Peyer's patch (tissue), 4 donors: ENCODE measurements at places on chromosomes 12 and 14. TPM values are rescaled to one million over a fixed set of nuclear protein-coding genes. Genes with fewer than 3 reads are reported as not detected.

AICDA gene
- total RNA-seq: 1.9 TPM

DNA sequence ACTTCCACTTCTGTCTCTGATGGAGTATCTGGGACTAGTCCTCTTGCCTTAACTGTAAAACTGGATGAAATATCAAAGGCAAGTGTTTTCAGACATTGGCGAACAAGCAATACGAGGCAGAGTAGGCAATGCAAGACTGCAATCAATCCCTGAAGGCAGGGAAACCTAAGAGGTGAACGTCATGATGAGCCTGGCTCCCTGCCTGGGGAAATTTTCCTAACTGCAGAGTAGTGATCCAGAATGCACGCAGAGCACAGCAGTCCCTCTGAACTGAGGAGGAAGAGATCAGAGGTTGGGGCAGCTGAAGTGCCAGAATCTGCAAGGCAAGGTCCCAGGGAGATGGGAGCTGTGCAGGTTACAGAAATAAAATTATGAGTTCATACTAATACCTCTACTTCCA lies 18.5 kb downstream of the BHLHE41 start:
- H3K4me1 ChIP-seq: no peaks in the 10 kb centered on the region
- H3K36me3 ChIP-seq: no peaks in the 10 kb centered on the region
- no peaks in the 10 kb centered on the region for H3K27me3 ChIP-seq

PYGL gene
- 3.0 TPM for total RNA-seq

DNA sequence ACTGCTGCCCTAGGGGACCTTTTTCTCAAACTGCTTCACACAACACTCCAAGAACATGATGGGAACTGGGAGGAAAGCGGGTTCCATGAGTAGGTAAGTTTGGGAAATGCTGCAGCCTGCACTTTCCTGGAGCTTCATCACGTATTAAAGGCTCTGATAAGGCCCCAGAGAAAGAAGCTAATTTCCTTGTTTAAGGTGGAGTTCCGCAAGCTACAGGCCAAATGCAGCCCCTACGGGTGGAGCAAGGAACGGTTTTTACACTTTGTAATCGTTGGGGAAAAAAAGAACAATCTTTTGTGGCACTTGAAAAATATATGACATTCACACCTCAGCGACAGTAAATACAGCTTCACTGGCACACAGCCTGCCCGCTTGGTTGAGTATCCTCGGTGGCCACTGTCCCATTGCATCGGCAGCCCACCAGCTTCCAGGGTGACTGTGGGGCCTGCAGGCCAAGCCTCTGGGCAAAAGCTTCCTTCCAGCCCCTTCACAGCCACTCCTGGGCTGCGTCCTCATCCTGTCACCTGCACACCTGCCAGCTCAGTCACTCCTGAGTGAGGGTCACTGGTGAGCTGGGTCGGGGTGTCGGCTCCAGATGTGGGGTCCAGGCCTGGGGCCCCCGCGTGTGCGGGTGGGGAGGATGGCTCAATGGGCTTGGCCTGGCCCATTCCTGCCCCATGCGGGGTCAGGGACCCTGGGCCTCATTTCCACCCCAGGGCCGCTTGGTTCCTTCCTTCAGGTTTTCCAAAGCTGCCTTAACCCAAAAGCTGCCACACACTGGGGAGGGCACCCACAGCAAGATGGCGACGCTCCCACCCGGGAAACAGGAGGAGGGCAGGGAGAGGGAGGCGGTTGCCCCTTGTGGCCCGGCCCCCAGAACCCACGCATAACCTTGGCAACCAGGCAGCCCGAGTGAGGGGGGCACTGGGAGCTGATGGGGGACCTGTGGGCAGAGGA lies 2.4 kb downstream of the AMN start:
- no peaks in the 10 kb centered on the region for H3K27me3 ChIP-seq
- H3K36me3 ChIP-seq: no peaks in the 10 kb centered on the region
- no peak for DNase-seq
- H3K27ac ChIP-seq: no peak overlapping the region

GRCh38 chr12:32617534-32617933 lies 61.6 kb upstream of the DNM1L start:
- no peak overlapping the region for H3K4me3 ChIP-seq
- H3K36me3 ChIP-seq: no peaks in the 10 kb centered on the region
- no peak for DNase-seq
- H3K27ac ChIP-seq: no peak overlapping the region
- no peaks in the 10 kb centered on the region for H3K27me3 ChIP-seq

DNA sequence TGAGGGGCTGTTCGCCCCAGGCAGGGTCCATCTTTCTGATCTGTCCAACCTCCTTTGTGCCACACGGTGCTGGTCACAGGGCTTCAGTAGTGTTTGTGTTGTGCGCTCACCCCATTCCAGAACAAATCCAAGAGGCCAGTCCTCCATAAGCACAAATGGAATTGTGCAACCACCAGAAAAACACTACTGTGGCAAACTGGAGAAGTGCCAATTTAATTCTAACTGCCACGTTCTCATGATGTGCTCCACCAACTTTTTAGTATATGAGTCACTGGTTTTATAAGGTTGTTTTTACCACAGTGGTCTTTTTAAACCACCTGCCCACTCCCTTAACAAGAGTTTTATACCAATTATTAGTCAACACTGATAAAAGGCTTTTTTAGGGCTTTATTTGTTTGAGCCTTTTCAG lies 380.2 kb downstream of the NAV3 start:
- no peak overlapping the region for H3K4me3 ChIP-seq
- no peak overlapping the region for H3K27ac ChIP-seq
- DNase-seq: no peak
- H3K27me3 ChIP-seq: no peaks in the 10 kb centered on the region

- H3K4me1 ChIP-seq: no peaks in the 10 kb centered on the region
- DNase-seq: no peak
- no peak overlapping the region for H3K4me3 ChIP-seq
- H3K27ac ChIP-seq: no peak overlapping the region
- H3K27me3 ChIP-seq: no peaks in the 10 kb centered on the region
Measured at GRCh38 chr14:65019944-65020566, 33.4 kb downstream of the FNTB start.
